ENCODE measurements at places on chromosomes 2 and 18.

DNA sequence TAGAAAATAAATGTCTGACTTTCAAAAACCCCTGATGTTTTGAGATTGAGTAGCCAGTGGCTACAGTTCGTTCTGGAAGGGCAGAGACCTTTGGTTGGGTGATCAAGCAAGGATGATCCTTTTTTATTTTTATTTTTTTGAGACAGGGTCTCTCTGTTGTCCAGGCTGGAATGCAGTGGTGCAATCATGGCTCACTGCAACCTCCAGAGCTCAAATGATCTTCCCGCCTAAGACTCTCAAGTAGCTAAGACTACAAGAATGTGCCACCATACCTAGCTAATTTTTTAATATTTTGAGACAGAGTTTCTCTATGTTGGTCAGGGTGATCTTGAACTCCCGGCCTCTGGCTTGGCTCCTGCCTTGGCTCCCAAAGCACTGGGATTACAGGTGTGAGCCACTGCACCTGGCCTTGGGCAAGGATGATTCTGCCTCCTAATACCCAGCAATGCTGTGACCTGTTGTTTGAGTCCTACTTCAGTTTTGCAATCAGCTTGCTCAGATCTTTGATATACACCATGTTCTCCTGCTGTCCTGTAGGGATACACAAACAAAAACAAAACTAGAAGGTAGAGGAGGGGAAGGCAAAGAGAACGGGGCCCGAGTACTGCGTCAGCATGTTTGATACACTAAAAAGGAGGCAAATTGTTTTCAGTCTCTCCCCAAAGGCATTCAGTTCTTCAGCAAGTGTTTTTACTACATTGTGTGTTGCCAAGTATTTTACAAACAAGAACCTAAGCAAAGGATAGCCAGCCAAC lies 59.2 kb upstream of the LYPD6B start:
- no peak for DNase-seq

- DNase-seq: no peak
These were observed 2.5 kb downstream of the CRIM1 start for GRCh38 chr2:36357847-36358659.

DNA sequence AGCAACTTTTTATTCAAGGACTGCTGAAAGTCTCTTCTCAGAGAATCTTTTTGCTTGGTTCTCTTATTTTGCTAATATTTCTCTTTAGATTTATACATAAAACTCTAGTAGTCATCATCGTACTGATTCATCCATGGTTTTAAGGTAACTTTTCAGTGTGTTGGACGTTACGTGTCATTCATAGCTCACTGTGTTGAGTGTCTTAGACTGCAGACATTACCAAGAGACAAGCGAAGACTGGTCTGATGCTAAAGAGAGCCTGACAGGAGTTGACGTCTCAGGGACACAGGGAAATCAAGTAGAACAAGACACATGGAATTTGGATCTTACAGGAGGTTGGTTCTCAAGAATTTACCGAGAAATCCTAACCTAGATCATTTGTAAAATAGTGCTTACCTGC lies 25.5 kb downstream of the RBM44 start:
- DNase-seq: no peak

GRCh38 chr2:45008296-45009129 lies 739 bp downstream of the SIX2 start:
- DNase-seq: no peak

DNA sequence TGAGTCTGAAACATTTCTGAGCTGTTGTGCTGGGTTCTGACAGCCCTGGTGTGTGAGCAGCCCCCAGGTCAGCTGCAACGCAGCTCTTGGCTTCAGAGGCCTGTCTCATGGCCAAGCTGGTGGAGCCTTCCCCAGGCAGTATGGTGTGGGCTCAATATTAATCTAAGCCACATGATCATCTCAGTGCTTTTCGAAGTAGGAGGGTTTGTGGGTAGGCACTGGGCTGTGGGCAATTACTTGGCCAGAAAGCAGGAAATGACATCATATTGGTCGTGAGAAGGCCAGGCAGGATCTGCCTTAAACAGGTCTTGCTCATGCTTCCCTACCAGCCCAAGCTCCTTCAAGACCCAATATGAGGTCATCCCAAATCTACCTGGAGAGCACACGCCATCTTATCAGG lies 26.9 kb downstream of the LOXHD1 start:
- no peak for DNase-seq

GRCh38 chr2:99403524-99403923 lies 66.3 kb downstream of the EIF5B start:
- DNase-seq: no peak

DNA sequence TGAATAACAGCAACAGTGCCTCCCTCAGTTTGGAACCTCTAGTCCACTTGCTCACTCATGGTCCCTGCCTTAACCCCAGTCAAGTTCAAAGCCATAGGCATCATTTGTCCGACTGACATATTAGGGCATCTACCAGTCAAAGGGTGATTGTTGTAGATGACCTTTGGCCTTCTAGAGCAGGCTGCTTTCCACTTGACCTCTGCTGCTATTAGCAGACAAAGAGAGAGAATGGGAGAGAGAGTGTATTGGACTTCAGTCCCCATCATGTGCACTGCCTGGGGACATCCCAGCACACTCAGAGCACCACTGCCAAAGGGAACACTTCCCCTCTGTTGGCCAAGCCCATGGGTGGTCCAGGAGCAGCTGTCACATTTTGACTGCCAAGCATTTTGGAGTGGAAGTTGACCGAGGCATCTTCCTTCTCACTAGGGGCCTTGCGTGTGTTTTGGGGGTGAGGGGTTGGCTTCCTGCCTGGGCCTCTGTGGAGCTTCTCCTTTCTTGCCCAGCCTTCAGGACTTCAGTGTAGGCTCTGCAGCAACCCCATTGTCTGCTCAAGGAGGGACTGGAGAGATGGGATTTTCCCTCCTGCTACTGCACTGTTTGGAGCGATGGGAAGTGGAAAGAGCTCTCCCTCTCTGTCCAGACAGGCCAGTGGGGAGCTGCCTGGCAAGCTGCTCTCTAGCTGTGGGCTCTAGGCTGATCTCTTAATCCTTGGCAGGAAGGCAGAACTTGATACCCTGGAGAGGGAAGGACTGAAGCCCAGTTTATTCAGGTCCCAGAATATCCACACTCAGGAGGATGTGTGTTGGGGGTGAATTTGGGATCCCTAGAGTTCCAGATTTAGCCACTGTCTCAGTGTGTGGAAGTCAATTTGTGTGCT lies 68.1 kb downstream of the TMEM247 start:
- DNase-seq: no peak

DNA sequence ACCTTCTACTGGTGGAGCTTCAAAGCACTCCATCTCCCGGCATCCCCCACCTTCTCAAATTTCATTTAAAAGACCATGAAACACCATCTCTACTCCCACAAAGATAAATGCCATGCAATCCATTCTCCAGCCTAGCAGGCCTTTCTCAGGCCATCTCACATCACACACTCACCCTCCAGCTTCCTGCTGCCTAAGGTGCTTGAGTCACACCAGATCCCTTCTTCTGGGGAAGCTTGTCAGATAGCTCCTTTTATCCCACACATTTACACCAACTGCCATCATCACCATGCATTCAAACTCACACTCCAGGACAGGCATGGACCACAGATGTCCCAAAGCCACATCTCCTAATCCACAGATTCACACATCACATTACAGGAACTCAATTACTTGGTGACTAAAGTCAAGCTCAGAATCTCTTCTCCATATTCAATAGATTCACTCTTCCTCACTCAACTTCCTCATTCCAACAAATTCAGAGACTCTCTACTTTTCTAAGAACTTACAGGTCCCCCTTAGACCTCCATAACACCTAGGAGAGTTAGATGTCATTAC lies 292.5 kb downstream of the TNS1 start:
- no peak for DNase-seq

DNA sequence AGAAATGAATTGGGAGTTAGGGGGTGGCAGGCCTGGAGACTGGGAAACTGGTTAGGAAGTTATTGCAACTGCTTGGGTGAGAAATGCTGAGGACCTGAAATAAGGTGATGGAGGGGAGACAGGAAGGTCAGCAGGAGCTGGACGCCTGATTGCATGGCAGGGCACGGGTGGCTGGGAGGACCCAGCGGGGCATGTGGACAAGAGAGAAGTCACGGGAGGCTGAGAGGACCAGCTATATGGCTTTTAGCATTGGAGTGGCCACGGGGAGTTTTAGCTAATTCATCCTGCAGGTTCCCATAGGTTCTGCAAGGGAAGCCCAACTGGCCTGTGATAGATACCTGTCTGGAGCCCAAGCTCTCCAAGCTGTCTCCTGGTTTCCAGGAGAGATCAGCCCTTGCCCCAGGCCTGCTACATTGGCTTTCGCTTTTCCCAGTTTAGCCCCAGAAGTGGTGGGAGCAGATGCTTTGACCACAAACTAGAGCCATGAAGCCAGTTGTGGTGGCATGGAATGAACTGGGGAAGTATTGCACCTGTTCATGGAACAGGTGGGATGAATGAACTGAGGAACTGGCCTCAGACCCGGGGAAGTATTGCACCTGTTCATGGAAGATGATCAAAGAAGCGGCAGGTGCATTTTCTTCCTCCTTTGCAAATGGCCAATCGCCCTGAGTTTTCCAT lies 93.6 kb upstream of the TAF1B start:
- no peak for DNase-seq

DNA sequence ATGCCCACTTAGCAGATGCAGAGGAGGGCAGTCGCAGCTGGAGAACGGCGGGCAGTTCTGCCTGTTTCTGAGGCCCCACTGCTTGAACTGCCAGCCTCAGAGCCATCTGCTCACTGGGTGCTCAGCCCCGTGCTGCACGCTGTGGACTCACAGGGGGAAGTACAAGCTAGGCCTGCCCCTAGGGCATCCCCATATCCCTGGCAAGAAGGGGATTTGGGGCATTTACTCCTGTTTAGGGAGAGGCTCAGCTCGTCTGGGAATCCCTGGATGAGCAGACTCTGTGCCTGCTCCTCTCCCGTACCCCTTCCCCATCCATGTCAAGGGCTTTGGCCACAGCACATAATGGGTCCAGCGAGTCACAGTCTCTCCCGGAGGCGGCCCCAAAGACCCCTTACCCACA lies 169.8 kb upstream of the PKDCC start:
- no peak for DNase-seq

Measured in stimulated activated CD8-positive, alpha-beta memory T cell treated with anti-CD3 and anti-CD28 coated beads, Interleukin-4, amount 100 ng/mL, for 1 hour (primary cell).